ENCODE measurements at places on chromosomes 3 and 15.
A peak's percentile ranks its signal among the peaks of the same experiment; 100 is the strongest.

DNA sequence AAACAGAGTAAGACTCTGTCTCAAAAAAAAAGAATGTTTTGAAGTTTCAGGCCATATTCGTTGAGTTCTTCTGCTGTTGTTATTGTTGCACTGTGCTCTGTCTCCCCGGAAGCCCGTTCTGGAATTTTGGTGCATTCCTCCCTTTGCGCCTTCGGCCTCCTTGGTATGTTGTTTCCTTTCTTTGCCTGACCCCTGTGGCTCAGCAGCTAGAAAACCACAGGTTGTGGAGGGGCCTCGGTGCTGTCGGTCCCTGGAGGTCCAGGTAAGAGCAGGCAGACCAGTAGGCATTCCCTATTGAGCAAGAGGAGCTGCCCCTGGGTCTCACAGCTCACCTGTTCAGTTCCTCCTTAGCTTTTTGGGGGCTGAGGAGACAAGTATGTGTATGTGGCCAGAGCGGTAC lies 51.0 kb upstream of the DLG1 start:
- DNase-seq: no peak

DNA sequence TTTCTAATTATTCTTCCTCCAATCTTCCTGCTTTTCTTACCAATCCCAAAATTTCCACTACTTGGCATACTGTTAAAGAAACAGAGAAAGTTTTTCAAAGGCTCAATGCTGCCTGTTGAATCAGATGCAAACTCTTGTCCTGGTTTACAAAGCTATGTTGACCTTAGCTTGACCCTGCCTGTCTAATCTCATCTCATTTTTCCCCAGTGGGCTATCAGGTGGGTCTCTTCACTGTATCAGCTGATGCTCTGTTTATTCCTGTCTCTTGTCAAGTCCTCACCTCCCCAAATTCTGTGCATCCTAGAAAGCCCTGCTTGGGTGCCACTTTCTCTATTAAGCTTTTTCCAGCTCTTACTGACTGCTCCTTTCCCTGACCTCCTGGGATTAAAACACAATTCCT lies 18.2 kb downstream of the NFKBIZ start:
- no peak for DNase-seq

DNA sequence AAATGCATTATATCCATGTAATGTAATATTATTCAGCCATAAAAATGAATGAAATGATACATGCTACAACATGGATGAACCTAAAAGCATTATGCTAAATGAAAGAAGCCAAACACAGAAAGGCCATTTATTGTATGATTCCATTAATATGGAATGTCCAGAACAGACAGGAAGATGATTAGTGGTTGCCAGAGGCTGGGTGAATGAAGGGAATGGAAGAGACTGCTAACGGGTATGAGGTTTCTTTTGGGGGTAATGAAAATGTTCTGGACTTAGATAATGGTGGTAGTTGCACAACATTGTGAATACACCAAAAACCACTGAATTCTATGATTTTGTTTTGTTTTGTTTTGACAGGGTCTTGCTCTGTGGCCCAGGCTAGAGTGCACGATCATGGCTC lies 61.6 kb upstream of the MAP4 start:
- no peak for DNase-seq

- no peak for DNase-seq
These were observed 58.6 kb downstream of the SYNM start for GRCh38 chr15:99163271-99164062.

DNA sequence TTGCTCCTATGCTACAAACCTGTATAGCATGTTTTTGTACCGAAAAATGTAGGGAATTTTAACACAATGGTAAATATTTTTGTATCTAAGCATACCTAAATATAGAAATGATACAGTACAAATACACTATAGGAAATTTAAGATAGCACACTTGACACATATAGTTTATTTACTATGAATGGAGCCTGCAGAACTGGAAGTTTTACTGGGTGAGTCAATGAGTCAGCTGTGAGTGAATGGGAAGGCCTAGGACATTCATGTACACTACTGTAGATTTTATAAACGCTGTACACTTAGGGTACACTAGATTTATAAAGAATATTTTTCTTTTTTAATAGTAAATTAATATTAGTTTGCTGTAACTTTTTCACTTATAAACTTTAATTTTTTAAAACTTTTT lies 707.7 kb upstream of the EPHA6 start:
- no peak for DNase-seq

- DNase-seq: no peak
These were observed 28.8 kb upstream of the TRIM59 start for GRCh38 chr3:160478338-160478737.

GRCh38 chr15:47582233-47582632 lies 135.1 kb upstream of the SEMA6D start:
- no peak for DNase-seq

GRCh38 chr15:85149465-85150129 lies 167.9 kb downstream of the PDE8A start:
- DNase-seq: no peak

- no peak for DNase-seq
These were observed 45.9 kb downstream of the POLR2M start for GRCh38 chr15:57752436-57752835.

- no peak for DNase-seq
These were observed 114.8 kb downstream of the FILIP1L start for GRCh38 chr3:99999536-99999935.

DNA sequence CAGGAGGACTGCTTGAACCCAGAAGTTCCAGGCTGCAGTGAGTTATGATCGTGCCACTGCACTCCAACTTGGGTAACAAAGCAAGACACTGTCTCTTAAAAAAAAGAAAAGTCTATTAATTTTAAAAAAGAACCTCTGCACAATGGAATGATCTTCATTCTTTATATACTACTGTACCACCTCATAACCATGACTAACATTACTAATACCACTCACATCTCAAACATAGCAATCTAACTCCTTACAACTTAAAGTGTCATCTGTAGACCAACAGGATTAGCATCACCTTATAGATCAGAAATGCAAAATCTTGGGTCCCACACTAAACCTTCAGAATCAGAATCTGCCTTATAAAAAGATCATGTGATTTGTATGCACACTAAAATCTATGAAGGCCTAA lies 48.8 kb upstream of the MAP4 start:
- DNase-seq: no peak

DNA sequence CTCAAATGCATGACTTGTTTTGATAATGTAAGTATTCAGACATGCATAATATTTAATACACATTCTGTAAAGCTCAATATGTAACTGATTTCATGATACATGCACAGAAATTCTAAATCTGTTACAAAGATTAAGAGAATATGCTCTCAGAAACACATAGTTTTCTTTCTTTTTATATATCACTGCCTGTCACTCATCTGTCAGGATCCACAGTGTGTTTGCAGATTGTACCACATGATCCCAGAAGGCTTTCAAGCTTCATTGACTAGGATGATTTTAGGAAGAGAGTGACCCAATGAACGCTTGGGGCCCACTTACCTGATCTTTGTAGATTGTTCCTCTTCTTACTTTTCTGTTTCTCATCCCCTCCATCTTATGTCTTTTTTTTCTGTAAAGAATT lies 261.9 kb downstream of the CACNA2D3 start:
- DNase-seq: no peak

GRCh38 chr3:88364926-88365325 lies 215.2 kb downstream of the C3orf38 start:
- no peak for DNase-seq

GRCh38 chr3:127673191-127674100 lies 694 bp downstream of the ABTB1 start:
- no peak for DNase-seq

DNA sequence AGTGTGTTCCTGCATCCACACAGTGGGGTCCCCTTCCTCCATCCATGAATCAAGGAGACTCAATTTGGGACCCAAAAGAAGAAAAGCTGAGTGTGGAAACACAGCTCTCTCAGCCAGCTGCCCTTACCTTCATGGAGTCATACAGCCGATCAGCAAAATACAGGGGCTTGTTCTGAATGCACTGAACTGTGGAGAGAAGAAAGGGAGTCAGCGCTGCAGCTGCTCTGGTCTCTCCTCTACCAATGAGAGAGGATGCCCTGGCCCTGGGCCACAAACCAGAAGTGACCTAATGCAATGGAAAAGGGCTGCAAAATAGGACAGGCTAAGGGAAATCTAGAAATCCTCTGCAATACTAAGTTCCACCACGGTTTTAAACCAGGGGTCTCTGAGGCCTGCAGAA lies 46.7 kb downstream of the ANXA2 start:
- no peak for DNase-seq

DNA sequence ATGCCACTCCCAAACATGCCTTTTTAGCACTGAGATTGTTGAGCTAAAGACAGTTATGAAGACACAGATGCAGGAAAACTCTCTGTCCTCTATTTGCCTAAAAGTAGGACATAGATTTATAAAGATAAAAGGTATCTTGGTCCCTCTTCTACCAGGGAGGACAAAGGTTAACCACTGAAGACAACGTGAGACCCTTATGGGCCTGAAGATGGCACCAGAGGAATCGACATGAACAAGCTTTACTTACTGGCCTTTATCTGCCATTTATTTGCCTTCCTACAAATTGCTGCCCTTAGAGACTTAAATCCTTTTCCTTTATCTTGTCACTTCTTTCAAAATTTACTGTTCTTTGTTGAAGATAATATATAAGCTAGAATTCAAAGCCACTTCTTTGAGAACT lies 109.7 kb upstream of the FAM3D start:
- DNase-seq: no peak

DNA sequence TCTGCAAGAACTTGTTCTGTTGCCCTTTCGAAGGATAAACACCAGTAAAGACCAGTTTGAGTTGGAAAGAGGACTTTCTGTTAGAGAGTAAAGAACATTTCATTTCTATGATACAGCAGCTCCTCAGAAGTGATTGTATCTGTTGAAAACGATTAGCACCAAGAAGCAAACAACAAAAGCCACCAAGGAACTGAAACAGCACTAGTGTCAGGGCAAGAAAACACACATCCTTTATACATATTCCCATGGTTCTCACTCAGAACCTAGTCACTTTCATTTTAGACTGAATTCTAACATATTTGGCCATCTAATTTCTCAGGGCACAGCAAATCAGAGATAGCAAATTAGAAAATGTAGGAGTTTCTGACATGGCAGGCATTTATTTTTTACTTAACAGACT lies 116.1 kb downstream of the ATP1B3 start:
- DNase-seq: no peak

DNA sequence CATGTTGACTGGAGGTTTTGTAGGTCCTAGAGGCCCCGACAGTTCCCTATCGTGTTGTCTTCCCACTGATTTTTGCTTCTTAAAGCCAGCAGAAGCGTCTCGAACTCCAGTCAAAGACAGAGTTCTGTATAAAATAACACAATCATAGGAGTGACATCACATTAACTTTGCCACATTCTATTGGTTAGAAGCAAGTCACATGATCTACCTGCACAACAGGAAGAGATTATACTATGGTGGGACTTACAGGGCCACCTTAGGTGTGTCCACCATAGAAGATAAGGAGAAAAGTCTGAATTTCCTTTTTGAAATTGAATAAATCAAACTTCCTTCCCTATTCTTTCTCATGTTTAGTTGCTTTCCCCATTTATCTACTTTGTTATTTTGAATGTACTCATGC lies 365.5 kb downstream of the GRM7 start:
- no peak for DNase-seq

- DNase-seq: no peak
These were observed 37.7 kb downstream of the MCCC1 start for GRCh38 chr3:183061391-183062172.

- no peak for DNase-seq
These were observed 875.1 kb upstream of the EPHA6 start for GRCh38 chr3:95939235-95939809.

- no peak for DNase-seq
These were observed 58.2 kb downstream of the FNDC3B start for GRCh38 chr3:172097585-172097984.

GRCh38 chr3:134646086-134646485 lies 4.7 kb downstream of the KY start:
- no peak for DNase-seq

DNA sequence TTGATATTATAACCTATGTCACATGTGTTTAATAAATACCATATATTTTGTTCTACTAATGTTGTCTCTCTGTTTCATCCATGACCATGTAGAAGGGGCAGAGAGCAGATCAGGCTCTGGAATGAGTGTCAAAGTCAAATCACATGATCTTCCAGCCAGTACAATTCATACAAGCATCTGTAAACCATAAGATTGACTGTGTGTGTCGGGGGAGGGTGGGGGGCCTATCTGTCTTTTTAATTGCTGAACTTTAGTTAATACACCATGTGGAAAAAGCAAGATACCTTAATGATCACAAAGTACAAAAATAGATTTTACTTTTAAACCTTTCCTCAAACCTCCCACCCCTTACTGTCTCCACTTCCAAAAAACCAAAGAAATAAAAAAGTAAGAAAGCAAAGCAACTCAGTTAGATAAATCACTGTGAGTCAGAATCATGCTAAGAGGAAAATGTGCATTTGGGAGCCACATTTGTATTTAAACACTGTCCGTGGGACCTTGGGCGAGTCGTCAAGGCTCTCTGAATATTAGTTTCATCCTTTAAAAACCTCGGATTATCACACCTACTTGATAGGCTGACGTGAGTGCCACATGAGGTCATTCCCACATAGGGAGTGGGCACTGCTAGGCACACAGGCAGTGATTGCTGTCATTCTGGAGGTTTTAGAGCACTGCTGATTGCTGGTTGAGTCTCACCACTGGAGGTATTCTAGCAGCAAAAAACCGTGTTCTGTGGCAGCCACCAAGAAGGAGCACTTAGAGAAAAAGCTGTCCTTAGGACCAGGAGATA lies 21.0 kb upstream of the POLR2M start:
- no peak for DNase-seq

DNA sequence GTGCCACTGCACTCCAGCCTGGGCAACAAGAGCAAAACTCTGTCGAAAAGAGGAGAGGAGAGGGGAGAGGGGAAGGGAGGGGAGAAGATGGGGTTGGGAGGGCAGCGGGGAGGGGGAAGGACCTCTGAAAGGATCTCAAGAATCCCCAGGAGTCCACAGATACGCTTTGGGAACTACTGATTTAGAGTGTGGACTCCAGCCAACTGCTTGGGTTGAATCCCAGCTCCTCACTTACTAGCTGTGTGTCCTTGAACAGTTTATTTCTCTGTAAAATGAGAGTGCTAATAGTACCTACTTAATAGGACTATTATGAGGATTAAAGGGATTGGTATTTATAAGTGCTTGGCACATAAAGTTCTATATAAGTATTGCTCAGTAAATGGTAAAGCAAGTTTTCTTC lies 45.0 kb upstream of the FAH start:
- DNase-seq: no peak

- DNase-seq: no peak
These were observed 463 bp downstream of the TERC start for GRCh38 chr3:169764312-169764881.

DNA sequence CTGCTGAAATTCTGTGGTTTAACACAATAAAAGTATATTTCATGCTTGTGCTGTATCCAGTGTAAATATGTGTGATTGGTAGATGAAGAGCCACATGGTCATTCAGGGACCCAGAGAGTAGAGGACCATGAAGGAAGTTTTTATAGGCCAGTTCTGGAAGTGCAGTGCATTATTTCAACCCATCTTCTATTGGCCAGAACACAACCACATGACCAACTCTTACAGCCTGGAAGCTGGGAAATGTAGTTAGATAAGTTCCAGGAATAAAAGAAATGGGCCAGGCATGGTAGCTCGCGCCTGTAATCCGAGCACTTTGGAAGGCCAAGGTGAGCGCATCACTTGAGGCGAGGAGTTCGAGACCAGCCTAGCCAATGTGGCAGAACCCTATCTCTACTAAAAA lies 21.4 kb upstream of the PRTG start:
- no peak for DNase-seq

GRCh38 chr3:105518806-105519418 lies 152.2 kb downstream of the ALCAM start:
- peak; percentile 27 for DNase-seq

Measured in left renal pelvis (tissue), 4 donors.